ENCODE measurements at places on chromosomes 4 and X. TPM values are rescaled to one million over a fixed set of nuclear protein-coding genes. Genes with fewer than 3 reads are reported as not detected.

Gene FRMPD3
- total RNA-seq: not detected

Gene LRP2BP
- total RNA-seq: 0.29 TPM

Gene IL3RA
- total RNA-seq: not detected

Gene KCND1
- total RNA-seq: not detected

Gene ETDB
- not detected for total RNA-seq

Gene ARMCX6
- total RNA-seq: 42.7 TPM

Gene GABRQ
- 0.11 TPM for total RNA-seq

Gene FAM241A
- 2.1 TPM for total RNA-seq

Gene GATA1
- not detected for total RNA-seq
